ENCODE measurements at places on chromosomes 2 and 18.

DNA sequence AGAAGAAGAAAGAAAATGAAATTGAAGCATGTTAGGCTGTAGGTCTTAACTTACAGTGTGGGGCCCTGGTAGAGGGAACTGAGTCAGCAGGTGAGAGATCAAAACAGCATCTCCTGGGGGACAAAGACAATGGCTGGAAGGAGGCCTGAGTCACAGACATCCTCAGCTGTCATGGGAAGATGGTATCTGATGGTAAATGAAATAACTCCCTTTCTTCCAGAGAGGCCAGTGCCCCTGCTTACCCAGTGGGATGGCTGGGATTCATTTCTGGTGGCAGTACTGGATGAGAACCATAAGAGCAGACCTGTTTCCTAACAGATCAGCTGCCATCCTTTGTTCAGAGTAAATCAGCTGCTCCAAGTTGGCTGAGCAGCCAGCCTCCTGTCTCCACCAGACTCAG is 251.3 kb upstream of the EPAS1 start:
- no peak for DNase-seq

GRCh38 chr2:48146552-48146951 is 240.3 kb upstream of the FBXO11 start:
- DNase-seq = no peak

DNA sequence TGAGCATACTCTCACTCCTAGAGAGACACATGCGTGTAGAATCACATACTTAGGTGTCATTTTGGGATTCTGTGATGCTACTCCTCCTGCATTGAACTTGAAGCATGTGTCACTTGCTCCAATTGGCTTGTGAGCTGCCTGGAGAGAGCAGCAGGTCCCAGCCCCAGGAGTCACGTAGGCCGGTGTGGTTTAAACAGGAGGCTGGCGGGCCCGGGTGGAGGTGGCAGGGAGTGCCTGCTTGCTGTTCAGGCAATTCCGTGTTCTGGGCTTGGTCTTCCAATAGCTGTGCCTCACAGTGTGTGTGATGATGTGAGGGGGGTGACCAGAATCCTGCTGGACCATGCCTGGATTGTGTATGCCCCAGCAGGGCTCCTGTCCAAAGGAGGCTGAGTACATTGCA is 51.0 kb downstream of the ZNF236 start:
- DNase-seq = no peak

GRCh38 chr18:12848405-12848804 is 35.6 kb downstream of the PTPN2 start:
- no peak for DNase-seq

GRCh38 chr2:173986805-173987204 is 21.6 kb upstream of the SP3 start:
- no peak for DNase-seq

GRCh38 chr18:13180614-13181375 is 37.8 kb upstream of the LDLRAD4 start:
- no peak for DNase-seq

DNA sequence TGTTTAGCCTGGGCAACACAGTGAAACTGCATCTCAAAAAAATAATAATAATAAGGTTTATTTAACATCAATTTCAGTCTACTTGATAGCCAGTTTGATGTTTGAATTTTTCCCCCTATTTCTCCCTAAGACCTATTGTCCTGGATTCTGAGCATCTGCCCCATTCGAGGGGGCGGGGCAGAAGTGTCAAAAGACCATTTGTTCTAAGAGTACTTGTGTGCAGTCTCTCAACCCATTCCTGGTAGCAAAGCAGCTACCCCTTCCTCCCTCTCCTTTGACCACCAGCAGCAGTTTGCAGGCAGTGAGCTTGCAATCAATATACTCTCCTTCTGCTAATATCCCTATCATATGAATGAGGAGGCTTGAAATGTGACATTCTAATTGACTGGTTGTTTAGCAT is 71.9 kb downstream of the VWC2L start:
- DNase-seq = no peak

DNA sequence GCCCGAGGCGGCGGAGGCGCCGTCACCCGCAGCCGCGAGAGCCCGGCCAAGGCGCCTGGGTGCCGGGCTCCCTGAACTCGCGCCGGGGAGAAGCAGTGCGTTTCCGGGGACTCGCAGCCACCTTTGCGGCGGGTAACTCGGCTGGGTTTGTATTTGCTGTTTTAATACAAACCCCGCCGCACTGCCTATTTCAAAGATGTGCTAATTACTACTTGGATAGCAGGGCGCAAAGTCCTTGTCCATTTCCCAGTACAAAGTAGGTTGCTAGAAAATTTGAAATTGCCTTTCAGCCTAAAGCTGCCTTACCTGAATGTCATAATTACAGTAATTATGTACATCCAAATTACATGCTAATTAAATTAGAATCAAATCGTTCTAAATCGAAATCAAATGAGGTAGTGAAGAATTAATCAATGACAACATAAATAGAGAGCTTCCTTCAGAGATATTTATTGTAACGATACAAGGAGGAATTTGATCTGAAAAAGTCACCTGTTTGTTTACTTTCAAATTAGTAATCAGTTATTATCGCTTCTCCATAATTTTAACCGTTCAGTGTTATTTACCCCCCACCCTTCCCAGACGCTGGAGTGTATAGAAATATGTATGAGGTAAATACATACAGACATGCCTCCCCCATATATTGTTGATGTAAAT is 8.1 kb downstream of the SP9 start:
- DNase-seq = peak; percentile 72

GRCh38 chr2:229501051-229501794 is 213.1 kb downstream of the DNER start:
- DNase-seq = no peak

GRCh38 chr2:234095301-234095700 is 44.8 kb downstream of the SPP2 start:
- no peak for DNase-seq

DNA sequence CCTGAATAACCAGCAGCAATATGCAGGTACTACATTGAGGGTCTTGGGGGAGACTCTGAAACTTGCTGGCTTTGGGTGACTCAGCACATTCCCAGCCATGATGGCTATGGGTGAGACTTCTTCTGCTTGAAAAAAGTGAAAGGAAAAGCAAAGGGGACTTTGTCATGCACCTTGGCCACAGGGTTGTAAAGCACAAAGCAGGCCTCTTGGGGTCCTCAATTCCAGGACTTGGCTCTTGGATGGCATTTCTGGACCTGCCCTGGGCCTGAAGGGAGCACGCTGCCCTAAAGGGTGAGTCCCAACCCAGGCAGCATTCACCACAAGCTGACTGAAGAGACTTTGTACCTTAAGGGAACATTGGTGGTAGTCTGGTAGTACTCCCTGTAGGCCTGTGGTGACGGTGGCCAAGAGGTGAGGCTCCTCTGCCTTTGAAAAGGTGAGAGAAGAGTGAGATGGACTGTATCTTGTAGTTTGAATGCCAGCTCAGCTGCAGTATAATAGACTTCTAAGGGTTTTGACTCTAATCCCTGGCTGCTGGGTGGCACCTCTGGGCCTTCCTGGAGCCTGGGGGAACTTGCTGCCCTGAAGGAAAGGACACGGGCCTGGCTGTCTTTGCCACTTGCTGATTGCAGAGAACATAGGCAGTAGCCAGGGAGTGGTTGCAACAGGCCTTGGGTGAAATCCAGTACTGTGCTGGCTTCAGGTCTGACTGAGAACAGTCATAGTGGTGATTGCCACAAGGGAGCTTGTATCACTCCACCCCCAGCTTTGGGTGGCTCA is 36.5 kb upstream of the CYTIP start:
- peak; percentile 66 for DNase-seq

DNA sequence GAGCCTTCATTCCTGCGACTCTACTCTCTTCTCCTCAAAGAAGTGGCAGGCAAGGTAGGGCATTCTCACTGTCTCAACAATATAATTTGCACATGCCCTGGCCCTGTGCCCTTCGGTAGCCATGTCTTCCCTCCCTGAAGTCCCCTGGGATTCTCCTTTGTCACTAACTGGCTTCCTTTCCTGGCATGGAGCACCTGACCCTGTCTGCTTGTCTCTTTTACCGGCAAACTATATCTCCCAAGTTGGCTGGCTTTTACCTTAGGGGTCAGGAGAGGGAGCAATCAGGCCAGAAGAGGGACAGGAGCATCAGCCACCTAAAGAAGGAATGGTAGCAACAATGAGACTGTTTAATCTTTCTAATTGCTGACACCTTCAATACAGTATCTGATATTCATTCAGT is 51.9 kb upstream of the RMDN2 start:
- no peak for DNase-seq

GRCh38 chr2:203654826-203655225 is 51.6 kb upstream of the CD28 start:
- no peak for DNase-seq

DNA sequence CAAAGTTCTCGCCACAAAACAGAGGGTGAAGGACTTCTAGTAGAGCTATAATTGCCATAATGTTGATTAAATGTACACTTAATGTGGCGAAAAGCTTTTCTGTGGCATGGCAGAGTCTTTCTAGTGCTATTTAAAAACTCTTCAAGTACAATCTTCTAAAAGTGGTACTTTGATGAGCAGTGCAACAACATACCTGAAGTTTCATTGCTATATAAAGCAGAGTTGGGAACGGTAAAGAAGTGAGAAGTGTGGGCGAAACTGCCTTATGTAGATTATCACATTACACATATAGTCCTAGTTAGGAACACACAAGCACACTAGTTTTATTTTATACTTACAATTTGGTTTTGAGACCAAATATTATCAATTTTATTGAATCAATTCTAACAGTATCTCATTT is 49.5 kb downstream of the FIGN start:
- DNase-seq = no peak

DNA sequence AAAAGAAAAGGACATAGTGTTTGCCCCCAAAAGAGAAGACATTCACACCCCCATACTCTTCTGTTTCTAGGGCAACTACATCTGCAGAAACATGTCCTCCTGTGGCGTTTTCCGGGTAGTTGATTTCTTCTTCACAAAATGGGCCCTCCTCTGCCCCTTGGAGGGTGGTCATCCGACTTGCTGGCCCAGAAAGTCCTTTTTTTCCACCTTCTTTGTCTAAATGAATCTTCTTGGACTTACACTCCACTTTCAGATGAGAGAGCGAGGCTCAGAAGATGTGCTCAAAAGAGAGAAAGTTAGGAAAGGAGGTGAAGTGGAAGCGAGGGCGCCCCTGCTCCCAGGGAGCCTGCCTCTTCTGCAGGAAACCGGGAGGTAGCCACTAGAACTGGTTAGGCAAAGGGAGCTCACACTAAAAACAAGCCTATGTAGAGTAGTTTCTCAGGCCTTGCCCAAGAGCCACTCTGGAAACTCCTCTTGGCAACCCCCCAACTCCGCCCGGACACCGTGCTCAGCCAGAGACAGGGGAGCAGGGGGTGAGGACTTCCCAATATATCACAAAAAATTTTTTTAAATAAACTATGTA is 10.2 kb upstream of the SIX3 start:
- DNase-seq = peak; percentile 30

GRCh38 chr2:200255549-200255948 is 50.9 kb upstream of the SPATS2L start:
- DNase-seq = no peak

DNA sequence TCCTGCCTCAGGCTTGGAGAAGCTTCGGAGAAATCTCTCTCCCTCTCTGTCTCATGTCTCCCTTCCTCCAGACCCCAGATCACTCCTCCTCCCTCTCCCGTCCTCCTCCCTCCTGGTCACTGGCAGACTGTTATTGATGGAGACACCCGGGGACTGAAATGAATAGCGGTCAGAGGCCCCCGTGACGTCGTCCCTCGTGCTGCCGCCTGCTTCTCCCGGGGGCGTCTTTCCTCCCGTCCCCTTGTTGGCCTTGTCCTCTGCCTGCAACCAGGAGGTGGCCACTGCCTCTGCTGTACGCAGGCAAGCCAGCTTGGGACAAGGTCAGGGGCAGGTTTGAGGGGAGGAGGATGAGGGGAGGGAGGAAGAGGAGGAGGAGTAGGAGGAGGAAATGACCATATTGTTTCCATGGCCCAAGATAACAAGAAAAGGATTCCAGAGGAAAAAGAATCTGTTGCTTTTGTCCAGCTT is 78.2 kb downstream of the CELF4 start:
- DNase-seq = no peak

GRCh38 chr2:36538335-36538734 is 59.6 kb downstream of the FEZ2 start:
- DNase-seq = no peak

- no peak for DNase-seq
These were observed 84.5 kb upstream of the RBBP8 start for GRCh38 chr18:22848615-22849014.

GRCh38 chr2:79437433-79438267 is 75.2 kb upstream of the CTNNA2 start:
- no peak for DNase-seq

- no peak for DNase-seq
These were observed 438.5 kb upstream of the TRIB2 start for GRCh38 chr2:12278217-12278750.

GRCh38 chr2:239712755-239713154 is 311.9 kb upstream of the HDAC4 start:
- no peak for DNase-seq

DNA sequence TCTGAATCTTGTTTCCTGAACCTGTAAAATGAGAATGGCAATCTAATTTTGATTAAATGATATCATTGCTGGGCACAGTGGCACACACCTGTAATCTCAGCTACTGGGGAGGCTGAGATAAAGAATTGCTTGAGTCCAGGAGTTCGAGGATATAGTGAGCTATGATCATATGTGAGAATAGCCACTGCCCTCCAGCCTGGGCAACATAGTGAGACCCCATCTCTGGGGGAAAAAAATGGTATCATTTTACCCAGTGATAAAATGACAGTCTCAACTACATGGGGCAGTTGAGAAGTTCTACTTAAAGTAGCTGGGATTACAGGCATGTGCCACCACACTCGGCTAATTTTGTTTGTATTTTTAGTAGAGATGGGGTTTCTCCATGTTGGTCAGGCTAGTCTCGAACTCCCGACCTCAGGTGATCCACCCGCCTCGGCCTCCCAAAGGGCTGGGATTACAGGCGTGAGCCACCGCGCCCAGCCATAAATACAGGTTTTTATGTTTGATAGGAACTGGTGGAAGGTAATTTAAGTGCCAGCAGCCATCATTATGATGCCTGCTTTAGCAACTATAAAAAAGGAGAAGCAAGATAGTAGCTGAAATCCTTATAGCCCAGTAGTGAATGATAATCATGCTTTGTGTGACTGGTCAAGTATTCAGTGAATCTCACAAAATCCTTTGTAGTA is 17.0 kb downstream of the BZW1 start:
- no peak for DNase-seq

GRCh38 chr18:43034683-43035500 is 80.6 kb downstream of the RIT2 start:
- no peak for DNase-seq

- no peak for DNase-seq
These were observed 90.4 kb downstream of the CERKL start for GRCh38 chr2:181566334-181567032.

DNA sequence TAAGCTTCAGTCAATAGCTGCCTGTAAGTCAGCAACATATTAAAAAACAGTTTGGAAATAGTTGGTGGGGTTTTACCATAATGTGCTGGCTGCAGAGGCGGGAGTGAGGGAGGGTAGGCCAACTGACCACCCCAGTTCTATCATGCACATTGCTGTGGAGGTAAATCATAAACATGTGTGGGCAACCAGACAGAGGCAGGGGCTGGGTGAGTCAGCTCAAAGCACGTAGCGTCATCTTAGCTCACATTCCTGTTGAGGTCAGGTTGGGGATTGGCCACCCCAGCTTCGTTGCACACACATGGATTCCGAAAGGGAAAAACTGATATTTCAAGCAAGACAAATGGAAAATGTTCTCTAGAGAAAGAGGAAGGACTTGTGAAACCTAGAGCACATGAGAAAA is 19.5 kb downstream of the GPR45 start:
- no peak for DNase-seq

- no peak for DNase-seq
These were observed 60.6 kb downstream of the MTCL1 start for GRCh38 chr18:8765783-8766463.

All from activated effector memory CD4-positive, alpha-beta T cell treated with anti-CD3 and anti-CD28 coated beads, Interleukin-2, amount 50 U/mL, for 16 hours (primary cell).